ENCODE measurements at places on chromosomes 2 and 18. TPM values are rescaled to one million over a fixed set of nuclear protein-coding genes. Genes with fewer than 3 reads are reported as not detected.

MC5R gene
- total RNA-seq: not detected

KCNE4 gene
- 21.5 TPM for total RNA-seq

RGPD3 gene
- not detected for total RNA-seq

ACMSD gene
- total RNA-seq: not detected

ANTXR1 gene
- 181 TPM for total RNA-seq

PROKR1 gene
- total RNA-seq: not detected

LRP2 gene
- 0.09 TPM for total RNA-seq

HNRNPLL gene
- 65.2 TPM for total RNA-seq

FRZB gene
- total RNA-seq: 71.4 TPM

AOX1 gene
- 65.5 TPM for total RNA-seq

PLEKHM3 gene
- 12.4 TPM for total RNA-seq

DNA sequence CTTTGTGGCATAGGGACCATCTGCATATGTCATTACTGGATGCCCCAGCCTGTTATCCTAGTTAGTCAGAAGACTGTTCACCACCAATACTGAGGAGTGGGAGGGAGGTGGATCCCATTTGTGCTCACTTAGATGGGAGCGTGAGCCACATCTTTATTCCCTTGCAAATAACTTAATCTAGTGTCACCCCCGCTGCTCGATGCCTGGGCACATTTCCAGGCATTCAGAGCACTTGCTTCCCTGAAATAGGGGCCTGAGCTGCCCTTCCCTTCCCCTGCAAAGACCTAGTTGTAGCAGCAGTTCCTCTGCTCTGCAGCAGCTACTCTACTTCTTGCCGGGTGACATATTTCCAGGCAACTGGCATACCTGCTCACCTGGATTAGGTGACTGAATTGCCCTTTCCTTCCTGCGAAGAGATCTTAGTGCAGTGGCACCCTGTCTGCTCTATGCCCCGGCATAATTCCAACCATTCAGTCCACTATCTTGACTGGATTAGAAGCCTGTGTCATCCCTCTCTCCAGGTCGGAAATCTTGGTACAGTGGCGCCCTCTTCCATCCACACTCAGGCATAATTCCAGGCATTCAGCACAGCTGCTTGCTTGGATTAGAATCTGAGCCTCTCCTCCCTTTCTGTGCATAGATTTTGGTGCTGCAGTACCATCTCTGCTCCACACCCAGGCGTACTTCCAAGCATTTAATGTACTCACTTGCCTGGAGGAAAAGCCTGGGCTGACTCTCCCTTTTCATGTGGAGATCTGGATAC is 1389.1 kb upstream of the TMEFF2 start:
- DNase-seq: no peak

DNA sequence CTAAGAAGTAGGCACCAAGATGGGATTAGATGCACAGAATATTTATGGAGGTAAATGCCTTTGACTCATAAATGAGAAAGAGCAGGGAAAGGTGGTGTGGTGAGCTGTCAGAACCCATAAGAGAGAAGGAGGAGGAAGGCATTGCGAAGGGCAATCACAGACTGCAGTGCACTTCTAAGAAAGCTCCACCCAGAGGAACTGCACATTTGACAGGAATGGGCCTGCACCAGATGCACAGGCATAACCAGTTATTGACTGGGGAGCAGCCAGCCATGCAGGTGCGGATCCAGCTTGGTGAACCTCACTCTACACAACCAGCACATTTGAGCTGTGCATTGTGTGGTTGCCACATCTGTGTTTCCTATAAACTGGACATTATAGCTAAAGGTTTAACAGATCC is 62.2 kb upstream of the L3MBTL4 start:
- no peak for DNase-seq

GRCh38 chr2:203062126-203062525 is 47.5 kb downstream of the NBEAL1 start:
- DNase-seq: no peak

DNA sequence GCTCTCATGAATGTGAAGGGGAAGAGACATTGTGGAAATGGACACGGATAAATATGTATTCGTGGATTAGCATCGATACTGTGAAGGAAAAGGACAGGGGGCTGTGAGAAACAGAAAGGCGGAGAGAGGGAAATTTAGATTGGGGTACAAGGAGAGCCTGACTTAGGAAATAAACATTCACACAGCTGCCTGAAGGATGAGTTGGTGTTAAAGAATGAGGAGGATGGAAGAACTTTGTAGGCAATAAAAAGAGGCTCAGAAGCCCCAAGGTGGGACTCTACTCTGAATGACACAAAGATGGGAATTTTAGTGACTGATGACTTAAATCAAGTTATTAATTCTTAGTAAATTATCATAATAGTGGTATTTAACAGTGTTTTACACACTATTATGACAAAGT is 10.1 kb downstream of the MYO1B start:
- no peak for DNase-seq

DNA sequence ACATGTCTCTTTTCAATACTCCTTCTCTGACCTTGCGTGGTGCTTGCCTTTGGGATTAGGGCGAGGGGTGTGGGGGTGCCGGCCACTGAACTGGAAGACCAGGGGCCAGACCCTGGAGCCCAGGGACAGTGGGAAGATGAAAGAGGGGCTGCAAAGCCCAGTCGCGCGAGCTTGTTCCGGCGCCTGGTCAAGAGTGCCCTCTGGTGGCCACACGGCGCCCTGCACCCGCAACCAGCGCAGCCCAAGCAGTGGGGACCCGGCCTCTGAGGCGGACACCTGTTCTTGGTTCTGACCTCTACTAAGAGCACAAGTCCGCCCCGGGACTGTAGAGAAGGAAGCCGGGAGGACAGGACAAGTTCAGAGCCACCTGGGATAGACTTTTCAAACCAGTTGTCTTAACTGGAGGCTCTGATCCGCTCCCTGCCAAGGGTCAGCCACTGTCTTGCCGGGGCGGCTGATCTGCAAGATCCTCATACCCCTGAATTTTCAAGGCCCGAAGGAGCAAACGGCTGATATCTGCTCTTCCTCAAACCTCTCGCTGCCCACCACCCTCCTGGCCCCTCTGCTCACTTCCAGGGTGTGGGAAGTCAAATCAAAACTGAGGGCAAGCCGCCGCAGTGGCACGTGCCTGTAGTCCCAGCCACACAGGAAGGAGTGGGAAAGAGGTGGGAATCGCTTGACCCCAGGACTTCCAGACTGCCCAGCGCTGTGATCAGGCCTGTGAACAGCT is 14.9 kb upstream of the MSH6 start:
- peak; percentile 92 for DNase-seq

DNA sequence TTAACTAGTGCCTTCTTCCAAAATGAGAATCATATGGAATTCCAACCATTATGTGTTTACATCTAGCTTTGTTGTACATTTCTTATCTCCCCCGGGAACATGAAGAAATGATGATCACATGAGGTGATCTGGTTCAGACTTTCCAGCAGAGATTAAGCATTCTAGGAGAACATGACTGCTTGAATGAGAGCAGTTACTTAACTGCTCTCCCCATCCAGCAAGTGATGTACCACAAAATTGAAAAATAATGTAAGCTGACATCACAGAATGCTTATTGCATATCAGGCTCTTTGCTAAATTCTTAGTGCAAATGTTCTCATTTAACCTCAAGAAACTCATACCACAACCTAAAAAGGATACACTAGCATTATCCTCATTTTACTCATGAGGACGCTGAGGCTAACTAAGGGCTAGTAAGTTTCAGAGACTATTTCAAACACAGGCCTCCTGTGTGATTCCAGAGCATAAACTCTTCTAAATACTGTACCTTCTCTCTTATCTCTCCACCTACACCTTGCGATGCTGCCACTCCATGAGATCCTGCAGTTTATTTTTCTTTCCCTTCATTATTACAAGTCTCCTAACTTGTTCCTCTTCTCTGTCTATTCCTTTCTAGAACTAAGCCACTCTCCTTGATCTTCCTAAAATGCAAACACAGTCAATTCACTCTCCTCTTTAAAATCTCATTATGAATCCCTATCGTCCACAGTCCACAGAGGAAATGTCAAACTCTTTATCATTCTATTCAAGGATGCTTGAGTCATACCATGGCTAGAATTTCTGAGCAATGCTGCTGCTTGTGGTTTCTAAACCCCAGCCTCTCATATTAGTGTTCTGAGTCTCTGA is 1224.8 kb upstream of the ZEB2 start:
- DNase-seq: no peak

- no peak for DNase-seq
These were observed 130.7 kb downstream of the MREG start for GRCh38 chr2:215882689-215883088.

DNA sequence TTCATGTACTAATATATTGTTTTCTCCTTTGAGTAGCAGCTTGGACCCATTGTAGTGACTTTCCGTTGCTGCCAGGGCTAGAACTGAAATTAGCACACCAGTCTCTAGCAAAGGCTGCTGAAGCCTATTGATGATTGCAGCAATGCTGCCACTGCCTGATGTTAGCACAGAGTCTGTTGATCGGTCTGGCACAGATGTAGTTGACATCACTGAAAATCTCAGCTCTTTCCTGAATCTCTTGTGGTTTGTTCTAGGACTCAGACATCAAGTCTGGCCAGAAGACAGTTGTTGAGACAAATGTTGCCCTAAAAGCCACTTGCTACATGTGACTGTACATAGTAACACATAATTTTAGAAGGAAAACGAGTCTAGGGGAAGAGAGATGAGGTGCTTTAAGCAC is 47.2 kb downstream of the VAPA start:
- no peak for DNase-seq

- DNase-seq: no peak
These were observed 89.5 kb upstream of the HNRNPA3 start for GRCh38 chr2:177123048-177123447.

DNA sequence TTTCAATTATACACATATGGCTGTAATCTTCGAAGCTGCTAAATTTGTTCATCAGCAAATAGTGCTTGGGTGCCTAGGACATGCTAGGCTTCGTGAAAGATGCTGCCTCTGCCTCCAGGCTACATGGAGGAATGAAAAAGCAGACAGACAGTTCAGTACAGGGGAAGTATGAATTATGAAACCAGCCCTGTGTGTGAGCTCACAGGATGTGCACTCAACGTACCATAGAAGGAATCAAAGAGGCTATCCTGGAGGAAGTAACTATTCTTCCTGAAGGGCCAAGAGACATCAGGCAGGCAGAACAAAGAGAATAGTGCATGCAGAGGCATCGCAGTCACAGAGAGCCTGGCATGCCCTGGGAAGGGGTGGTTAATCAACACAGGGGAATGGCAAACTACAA is 61.4 kb downstream of the DYM start:
- no peak for DNase-seq
